Hair follicle dermal papilla cell (primary cell): ENCODE measurements at places on chromosomes 2 and 18. TPM values are rescaled to one million over a fixed set of nuclear protein-coding genes. Genes with fewer than 3 reads are reported as not detected.

The REG1A gene
- total RNA-seq: not detected in 2 replicates

The COL4A4 gene
- under 0.01 TPM in 2 replicates for total RNA-seq

The VPS4B gene
- total RNA-seq: 47.4 and 47.5 TPM in 2 replicates

The HOXD10 gene
- not detected in 2 replicates for total RNA-seq

The C2orf78 gene
- not detected in 2 replicates for total RNA-seq
